ENCODE measurements at places on chromosomes 16 and 17.

GRCh38 chr17:39063681-39064069, 87.8 kb downstream of the PLXDC1 start:
- DNase-seq = no peak

- no peak for DNase-seq
These were observed 14.3 kb downstream of the LITAF start for GRCh38 chr16:11572301-11572995.

- DNase-seq = no peak
These were observed 249.2 kb downstream of the HAPSTR1 start for GRCh38 chr16:9340526-9341256.

DNA sequence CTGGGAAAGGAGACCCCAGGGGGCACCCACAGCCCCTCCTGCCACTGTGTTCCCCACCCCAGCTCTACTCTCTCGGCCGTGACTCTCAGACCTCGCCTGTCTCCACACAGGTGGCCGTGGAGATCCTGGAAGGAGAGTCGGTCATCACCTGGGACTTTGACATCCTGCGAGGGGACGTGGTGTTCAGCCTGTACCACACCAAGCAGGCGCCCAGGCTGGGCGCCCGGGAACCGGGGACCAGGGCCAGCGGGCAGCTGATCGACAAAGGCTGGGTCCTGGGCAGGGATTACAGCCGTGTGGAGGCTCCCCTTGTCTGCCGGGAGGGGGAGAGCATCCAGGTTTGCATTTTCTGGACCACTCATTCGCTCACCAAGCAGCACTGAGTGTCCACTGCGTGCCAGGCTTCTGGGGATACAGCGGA, 25.4 kb downstream of the NAGPA start:
- no peak for DNase-seq

GRCh38 chr17:16040710-16041251, 41.2 kb downstream of the TTC19 start:
- no peak for DNase-seq

- DNase-seq = no peak
These were observed 70.4 kb upstream of the TANC2 start for GRCh38 chr17:62895320-62896301.

DNA sequence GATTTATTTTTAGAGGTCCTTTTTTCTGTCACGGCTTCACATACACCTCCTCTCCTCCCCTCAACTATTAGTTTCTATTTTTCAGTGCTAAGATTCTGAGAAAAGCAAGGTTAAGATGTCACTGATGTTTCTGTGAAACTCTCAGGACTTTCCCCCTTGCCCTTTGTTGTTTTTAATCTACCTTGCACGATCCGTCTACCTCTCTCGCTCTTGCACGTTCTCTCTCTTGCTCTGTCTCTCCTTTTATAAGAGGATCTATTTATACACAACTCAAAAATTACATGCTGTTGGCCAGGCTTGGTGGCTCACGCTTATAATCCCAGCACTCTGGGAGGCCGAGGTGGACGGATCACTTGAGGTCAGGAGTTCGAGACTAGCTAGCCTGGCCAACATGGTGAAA, 43.6 kb downstream of the RPA1 start:
- DNase-seq = peak; percentile 60

- DNase-seq = no peak
These were observed 339.0 kb downstream of the SNX29 start for GRCh38 chr16:12315330-12316136.

DNA sequence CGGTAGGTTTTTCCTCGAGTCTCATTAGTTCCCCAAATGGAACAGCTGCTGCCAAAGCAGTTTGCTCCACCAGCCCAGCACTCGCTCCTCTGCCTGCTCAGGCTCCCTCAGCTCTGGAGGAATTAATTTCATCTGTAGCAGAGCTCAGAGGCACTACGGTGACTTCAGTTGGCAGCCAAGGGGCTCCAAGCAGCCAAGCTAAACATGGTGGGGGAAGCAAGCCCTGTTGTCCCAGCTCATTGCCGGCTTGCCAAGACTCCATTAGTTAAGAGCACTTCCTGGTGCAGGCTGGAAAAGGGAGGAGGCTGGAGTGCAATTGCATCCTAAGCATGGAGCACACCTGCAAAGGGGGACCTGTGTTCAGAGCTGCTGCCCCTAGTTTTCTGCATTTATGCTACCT, 78.7 kb upstream of the GPRC5B start:
- no peak for DNase-seq

GRCh38 chr16:8919934-8920462, 37.8 kb downstream of the LITAFD start:
- DNase-seq = no peak

GRCh38 chr16:85448557-85449190, 164.4 kb upstream of the GSE1 start:
- no peak for DNase-seq

DNA sequence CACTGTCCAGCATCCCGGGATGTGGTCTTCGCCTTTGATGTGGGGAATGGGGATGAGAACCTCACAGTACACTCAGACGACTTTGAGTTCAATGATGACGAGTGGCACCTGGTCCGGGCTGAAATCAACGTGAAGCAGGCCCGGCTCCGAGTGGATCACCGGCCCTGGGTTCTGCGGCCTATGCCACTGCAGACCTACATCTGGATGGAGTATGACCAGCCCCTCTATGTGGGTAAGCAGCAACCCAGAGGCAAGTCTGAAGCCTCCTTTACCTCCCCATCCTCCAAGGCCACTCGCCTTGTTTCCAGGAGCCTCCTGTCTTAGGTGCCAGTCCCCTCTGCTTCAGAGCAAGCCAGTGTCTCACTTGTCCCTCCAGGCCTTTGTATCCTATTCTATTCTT, 10.2 kb downstream of the CNTNAP1 start:
- no peak for DNase-seq

DNA sequence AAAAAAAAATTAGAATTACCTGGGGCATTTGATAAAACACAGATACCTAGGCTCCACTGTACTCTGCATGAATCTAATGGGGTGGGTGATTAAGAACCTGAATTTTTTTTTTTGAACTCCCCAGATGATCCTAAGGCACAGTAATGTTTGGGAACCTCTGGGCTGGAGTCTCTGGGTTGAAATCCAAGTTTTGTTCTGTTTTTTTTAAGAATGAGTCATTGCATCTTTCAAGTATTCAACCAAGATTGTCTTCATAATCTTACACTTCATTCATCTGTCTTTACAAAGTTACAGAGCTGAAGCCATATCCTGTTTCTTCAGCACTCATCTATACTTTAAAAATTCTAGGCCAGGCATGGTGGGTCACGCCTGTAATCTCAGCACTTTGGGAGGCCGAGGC, 52.6 kb downstream of the PIGL start:
- no peak for DNase-seq

DNA sequence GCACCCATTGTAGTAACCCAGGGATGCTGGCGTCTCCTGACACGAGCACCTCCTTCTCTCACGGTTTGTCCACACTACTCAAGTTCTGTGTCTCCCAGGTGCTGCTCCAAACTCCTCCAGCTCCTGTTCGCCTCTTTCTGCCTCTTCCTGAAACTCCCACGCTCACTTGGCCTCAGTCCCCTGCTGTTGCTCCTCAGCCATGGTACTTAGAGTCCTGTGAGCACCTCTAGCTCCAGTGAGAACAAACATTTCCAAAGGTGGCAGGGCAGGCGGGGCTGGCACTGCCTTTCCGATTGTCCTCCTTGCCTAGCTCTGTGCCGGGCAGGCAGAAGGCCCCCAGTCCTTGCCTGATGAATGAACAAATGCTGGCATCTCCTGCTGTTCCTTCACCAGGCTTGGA, 146.1 kb downstream of the SDK2 start:
- DNase-seq = no peak

DNA sequence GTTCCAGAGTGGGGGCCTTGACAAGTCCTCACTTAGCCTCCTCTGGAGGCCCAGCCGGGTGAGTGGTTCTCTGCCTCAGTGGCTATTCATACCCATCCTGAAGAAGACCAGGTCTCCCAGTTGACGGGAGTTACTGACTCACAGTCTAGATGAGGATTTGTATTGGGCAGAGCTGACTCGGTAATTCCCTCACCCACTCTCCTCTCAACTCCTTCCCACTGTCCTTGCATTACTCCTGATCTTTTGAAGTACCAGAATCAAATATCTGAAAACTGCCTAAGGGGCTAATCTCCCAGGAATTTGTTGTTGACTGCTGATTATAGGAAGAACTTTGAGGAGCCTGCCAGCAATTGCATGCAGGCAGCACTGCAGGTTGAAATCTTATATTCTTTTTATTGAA, 14.2 kb downstream of the SAP30BP start:
- DNase-seq = no peak

GRCh38 chr16:72947379-72948237, 100.3 kb downstream of the ZFHX3 start:
- DNase-seq = no peak

DNA sequence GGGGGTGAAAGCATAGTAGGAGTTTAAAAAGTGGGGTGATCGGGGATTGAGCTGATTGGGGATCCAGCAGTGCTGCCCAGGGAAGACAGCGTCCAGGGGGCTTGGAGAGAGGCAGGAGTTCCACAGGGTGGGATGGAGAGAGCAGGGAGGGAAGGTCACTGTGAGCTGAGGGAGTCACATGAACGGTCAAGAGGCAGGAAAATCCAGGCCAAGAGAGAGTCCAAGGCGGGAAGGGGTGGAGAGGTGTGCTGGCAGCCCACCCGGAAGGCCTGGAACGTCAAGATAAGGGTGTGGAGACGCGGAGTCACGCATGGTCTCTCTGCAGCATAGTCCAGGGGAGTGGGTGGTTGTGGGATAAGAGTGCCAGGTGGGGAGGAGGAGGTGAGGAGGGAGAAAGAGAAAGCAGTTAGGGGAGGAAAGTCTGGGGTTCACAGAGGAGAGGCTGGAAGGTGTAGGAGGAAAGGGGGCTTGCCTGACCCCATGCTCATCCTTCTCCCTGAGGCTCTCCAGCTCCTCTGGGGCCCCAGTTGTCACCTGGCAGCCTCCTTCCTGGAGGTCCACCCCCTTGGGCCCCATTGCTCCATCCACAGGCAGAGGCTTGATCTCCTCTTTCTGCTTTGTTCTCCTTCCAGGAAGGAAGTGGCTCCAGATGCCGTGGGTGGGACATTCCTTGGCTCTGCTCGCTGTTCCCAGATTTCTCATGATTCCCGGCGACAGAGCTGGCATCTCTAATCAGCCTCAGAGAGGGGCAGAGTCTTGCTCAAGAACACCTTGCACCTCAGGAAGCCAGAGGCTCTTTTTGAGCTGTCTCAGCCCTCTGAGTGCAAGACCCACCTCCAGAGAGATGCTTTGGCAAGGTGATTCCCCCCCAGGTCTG, 28.7 kb downstream of the CCR7 start:
- DNase-seq = no peak

DNA sequence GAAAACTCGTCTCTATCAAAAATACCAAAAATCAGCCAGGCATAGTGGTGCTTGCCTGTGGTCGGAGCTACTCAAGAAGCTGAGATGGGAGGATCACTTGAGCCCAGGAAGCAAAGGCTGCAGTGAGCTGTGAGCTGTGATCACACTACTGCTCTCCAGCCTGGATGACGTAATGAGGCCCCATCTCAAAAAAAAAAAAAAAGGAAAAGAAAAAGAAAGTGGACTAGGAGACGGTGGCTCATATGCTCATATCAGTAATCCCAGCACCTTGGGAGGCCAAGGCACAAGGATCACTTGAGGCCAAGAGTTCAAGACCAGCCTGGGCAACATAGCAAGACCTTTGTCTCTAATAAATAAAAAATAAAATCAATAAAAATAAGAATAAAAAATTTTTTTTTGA, 8.8 kb upstream of the SUMO2 start:
- no peak for DNase-seq

DNA sequence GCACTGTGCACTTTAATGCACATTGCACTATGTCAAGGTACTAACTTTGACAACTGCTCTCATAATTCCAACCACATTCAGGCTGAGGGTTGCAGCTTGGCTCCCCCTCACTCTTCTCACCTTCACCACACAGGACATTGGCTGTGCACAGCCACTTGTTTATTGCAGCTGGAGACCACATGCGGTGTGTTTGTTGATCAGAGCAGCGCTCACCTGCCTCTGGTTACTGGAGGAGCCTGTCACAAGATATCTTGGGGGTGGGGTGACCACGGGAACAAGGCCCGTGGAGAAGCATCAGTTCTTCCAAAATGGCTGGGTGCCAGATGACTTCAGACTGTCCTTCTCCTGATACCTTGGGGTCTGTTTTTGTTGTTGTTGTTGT, 10.6 kb upstream of the CCL5 start:
- DNase-seq = peak; percentile 50

Measured in GM10248 (cell line).